ENCODE measurements at places on chromosomes 11 and 22. TPM values are rescaled to one million over a fixed set of nuclear protein-coding genes. Genes with fewer than 3 reads are reported as not detected.

GRCh38 chr22:11616811-11617210 is 3911.2 kb upstream of the OR11H1 start:
- DNase-seq: no peak

GRCh38 chr11:60502221-60502775 is 9.7 kb downstream of the MS4A12 start:
- DNase-seq: no peak

DNA sequence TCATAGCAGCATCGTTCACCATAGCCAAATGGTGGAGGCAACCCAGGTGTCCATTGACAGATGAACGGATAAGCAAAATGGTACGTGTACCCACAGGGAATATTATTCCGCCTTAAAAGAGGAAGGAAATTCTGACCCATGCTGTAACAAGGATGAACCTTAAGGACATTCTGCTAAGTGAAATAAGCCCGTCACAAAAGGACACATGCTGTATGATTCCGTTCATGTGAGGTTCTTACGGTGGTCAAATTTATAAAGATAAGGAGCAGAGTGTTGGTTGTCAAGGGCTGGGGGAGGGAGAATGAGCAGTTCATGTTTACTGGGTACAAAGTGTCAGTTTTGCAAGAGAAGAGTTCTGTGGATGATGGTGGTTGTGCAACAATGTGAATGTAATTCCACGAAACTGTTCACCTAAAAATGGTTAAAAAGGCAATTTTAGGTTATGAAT is 26.3 kb downstream of the APOL1 start:
- DNase-seq: no peak

- DNase-seq: no peak
Observed at GRCh38 chr11:90438069-90438468, 215.2 kb upstream of the CHORDC1 start.

DNA sequence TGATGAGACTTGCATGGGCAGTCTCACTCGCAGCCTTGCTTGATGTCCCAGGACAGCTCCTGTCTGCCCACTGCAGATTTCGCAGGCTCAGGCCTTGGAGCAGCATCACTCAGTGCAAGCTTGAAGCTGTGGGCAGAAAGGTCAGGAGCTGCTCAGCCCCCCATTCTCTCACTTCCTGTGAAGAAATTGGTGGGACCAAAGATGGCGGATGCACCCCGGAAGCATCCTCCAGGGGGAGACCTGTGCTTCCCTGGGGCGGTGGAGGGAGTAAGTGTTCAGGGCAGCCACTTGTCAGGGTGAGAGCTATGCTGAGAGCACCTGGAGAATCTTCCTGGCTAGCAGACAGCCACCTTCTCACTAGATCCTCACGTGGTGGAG is 11.3 kb downstream of the PLAAT2 start:
- no peak for DNase-seq

DNA sequence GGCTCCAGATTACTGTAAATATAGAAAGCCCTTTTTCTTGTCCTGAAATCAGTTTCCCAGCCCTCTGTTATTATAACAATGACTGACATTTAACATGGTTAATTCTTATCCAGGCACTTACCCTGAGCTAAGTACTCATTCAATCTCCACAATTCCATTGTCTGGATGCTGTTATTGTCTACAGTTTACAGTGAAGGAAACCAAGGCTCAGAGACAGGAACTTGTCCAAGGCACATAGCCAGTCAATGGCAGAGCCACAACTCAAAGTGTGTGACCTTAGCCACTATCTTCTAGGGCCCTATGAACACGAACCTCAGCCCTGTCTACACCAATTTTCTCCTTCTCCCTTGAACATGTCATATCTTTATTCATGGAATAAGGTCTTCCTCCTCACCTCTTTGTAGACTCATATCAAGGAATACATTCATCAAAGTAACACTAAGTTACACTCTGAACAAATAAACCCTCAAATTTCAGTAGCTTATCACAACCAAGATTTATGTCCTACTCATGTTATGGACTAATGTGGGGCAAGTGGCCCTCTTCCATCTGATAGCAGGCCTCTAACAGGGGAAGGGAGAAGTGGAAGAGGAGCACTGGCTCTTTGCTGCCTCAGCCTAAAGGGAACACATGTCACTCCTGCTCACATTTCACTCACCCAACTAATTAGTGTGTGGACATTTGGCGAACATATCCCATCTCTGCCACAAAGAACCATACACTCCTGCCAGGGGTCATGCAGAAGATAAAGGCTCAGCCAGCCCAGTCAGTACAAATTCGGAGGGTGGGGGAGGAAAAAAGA is 39.3 kb upstream of the APLNR start:
- no peak for DNase-seq

GRCh38 chr22:36365020-36365411 is 22.8 kb downstream of the MYH9 start:
- DNase-seq: no peak

DNA sequence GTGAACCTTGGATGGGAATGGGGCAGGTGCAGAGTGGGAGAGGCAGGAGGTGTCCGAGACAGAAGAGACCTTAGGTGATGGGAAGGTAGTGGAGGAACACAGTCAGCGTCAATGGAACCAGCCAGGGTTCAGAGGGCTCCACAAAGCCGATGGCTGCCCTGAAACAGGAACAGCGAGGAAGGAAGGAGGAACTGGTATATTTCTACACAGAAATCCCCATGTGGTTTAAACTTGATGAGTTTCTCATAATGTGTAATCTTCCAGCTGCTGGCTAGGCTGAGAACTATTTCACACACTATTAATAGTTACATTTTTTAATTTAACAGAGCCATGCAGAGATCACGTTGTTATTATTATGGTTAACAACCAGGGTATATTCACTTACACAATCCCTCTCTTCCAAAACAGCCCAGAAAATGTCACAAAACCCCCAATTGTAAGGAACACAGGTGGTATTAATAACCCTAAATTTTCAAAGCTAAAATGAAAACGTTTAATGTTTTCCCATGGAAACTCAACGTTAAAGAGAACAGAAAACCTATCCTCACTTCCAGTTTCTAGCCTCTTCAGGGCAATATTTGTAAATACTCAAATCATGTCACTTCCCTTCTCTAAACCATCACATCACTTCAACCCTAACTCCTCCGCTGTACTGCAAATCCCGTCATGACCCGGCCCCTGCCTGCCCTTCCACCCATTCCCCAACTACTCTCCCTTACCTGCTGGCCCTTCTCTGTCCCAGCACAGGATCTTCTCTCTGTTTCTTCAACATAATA is 74.5 kb upstream of the ARFGAP3 start:
- no peak for DNase-seq

Gene OR51B5
- 0.15 TPM for polyA plus RNA-seq

Gene APOBEC3B
- polyA plus RNA-seq: not detected

DNA sequence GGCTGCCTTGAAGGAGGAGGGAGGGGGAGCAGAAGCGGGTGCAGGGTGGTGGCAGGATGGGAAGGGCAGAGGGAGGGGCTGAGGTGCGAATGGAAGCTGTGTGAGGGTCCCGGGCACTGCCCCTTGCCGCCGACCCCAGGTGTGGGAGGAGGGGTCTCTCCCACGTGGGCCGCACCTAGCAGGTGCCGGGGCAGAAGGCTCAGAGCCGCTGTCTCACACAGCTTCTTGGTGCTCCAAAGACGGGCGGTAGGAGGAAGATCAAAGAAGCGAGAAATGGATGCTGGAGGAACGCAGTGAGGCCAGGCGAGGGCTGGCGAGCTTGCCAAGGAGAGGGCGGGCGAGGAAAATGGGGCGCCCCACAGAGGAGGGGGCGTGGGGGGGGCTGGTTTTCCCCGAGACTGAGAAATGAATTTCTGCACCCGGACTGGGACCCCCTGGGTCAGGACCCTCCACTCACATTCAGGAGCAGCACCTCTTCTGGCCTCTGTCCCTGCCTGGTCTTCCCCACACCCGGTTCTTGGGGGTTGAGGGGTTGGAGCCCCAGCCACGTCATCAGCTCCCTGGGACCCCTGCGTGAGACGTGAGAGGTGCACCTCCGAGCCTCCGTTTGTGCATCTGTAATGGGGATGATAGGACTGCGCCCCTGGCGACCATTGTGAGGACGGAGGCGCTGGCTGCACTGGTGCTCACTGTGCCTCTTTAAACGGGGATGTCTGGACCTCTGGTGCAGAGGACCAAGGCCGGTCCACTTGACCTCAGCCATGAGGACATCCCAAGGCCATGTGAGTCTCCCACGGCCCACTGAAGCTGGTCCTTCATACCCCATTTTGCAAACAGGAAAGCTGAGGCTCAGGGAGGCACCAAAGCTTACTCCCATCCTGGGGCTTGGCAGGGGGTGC is 16.8 kb downstream of the LSP1 start:
- DNase-seq: no peak
